Sigmoid colon (tissue), 7 donors: ENCODE measurements at places on chromosomes 5 and 9. TPM values are rescaled to one million over a fixed set of nuclear protein-coding genes. Genes with fewer than 3 reads are reported as not detected.

Gene FNIP1
- 49.9 TPM for total RNA-seq

Gene TRPM3
- total RNA-seq: 1.8 TPM

Gene ZNF483
- total RNA-seq: 19.7 TPM

Gene ZBED3
- total RNA-seq: 13.8 TPM

Gene ANKRD18B
- under 0.01 TPM for total RNA-seq

Gene NUTM2G
- total RNA-seq: not detected

Gene TAF11L10
- not detected for total RNA-seq

Gene IGFBPL1
- total RNA-seq: 1.4 TPM

Gene MYOZ3
- not detected for total RNA-seq

Gene SLC24A2
- total RNA-seq: 0.36 TPM

Gene SLCO4C1
- total RNA-seq: under 0.01 TPM

Gene ZNF883
- 3.0 TPM for total RNA-seq

Gene LCN1
- not detected for total RNA-seq

Gene KCNV2
- not detected for total RNA-seq

Gene EPB41L4B
- total RNA-seq: 2.5 TPM

Gene TSTD2
- total RNA-seq: 31.2 TPM

Gene TMEM232
- 8.7 TPM for total RNA-seq

Gene SPINK4
- not detected for total RNA-seq

Gene PKN3
- total RNA-seq: 3.2 TPM

Gene TGFBI
- total RNA-seq: 116 TPM

Gene TMEM174
- not detected for total RNA-seq

Gene PCDHA12
- total RNA-seq: 0.49 TPM

Gene IL11RA
- 67.3 TPM for total RNA-seq

Gene ZNF367
- 1.4 TPM for total RNA-seq

Gene SH3GL2
- 0.55 TPM for total RNA-seq
